Kidney (tissue), 22 donors: ENCODE measurements at places on chromosomes 6 and 20. TPM values are rescaled to one million over a fixed set of nuclear protein-coding genes. Genes with fewer than 3 reads are reported as not detected.

- no peak for DNase-seq
These were observed 871.6 kb upstream of the GJE1 start for GRCh38 chr6:141261016-141261671.

DNA sequence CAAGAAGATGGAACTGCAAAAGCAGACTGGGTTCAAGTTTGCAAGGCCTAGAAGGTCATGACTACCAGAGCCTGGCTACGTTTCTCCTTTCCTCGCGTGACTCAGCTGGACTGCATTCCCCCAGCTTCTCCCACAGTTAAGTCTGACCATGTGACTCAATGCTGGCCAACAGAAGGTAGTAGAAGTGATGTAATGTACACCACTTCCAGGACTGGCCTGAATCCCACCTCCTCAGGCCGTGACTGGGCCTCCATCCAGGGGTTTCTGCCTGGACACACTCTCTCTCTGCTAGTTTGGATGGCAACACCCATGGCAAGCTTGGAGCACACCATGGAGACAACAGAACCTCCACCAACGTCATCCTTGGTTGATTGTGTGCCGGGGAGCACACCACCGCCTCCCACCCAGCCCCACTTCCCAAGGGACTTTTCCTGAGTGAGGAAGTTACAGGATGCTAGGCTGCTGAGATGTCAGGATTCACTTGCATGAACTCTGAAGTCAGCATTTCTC lies 112.0 kb upstream of the CDYL start:
- no peak for DNase-seq

DNA sequence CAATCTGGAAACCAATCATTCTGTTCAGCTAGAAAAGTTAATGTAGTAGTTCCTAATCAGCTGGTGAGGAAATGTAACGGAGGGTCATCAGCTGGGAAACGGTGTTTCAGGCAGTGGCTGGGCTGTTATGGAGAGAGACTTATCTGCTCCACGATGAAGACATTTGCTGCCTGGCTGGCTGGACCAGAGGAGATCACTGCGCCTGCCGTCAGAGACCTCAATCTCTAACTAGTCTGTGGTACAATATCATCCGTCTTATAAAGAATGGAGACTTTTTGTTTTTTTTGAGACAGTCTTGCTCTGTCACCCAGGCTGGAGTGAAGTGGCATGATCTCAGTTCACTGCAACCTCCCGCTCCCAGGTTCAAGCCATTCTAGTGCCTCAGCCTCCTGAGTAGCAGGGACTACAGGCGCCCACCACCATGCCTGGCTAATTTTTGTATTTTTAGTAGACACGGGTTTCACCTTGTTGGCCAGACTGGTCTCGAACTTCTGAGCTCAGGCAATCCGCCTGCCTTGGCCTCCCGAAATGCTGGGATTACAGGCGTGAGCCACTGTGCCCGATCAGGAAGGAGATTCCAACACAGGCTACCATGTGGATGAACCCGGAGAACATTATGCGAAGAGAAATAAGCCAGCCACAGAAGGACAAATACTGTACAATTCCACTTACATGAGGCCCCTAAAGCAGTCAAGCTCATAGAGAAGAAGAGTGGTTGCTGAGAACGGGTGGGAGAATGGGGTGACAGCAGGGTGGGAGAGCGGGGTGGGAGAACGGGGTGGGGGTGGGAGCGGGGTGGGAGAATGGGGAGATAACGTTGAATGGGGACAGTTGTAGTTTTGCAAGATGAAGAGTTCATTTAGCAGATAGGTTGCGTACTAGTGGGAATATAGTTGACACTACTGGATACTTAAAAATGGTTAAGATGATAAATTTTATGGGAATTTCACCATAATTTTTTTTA lies 115.1 kb downstream of the SULF2 start:
- DNase-seq = no peak

- peak; percentile 95 for DNase-seq
These were observed at the start of gene TCFL5 for GRCh38 chr20:62861726-62862336. Gene TCFL5 (minus strand): TSS chr20:62861822. CDS start chr20:62861670, 152 bp downstream.

DNA sequence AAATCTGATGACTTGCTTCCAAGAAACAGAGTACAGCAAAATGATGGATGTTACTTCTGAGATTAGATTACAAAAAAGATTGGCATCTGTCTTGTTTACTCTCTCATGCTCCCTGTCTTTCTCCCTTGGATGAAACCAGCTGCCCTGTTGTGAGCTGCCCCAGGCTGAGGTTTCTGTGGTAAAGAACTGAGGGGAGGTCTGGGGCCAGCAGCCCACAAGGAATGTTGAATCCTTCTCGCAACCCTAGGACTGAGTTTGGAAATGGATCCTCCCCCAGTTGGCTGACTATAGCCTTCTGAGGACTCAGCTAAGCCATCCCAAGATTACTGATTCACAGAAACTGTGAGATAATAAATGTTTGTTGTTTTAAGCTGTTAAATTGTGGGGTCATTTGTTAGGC lies 5.6 kb upstream of the HECA start:
- no peak for DNase-seq

- DNase-seq = no peak
These were observed 3.5 kb upstream of the SYNJ2 start for GRCh38 chr6:157978021-157978783.

DNA sequence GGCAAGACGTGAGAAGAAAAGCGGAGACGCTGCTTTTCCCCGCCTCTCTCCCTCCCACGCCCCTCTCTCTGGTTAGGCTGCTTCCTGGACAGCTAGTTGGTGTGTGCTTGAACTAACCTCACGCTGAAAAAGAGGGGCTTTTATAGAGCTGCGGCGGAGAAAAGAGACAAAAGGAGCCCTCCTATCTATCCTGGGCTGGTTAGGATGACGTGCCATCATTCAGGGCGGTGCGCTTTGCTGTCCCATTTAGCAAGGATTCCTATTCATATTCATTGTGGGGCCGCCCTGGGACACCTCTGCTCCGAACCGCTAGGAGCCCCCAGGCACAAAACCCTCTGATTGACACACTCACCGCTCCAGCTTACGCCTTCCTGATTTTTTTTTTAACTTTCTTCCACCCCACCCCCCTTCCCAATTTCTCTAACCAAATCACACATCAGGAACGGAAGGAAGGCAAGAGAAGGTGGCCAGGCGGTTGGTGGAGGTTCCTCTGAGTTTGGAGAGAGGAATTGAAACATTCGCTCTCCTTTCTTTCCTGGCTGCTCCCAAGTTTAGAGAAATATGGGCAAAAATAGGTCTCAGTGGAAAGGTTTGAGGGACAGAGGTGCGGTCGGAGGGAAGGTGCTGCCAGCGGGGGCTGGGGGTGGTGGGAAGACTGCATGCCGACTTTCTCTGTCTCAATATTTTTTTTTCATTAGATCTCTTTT lies at the start of gene OLIG3:
Gene OLIG3 (minus strand): TSS at position 114 of the 707 bp plus-strand sequence. CDS start 224 bp downstream, outside the sequence.
- no peak for DNase-seq

- DNase-seq = peak; percentile 72
These were observed 63.9 kb downstream of the CD164 start for GRCh38 chr6:109318328-109318876.

The C20orf141 gene
- not detected for total RNA-seq

The PLEKHG1 gene
- 58.7 TPM for total RNA-seq

The ADGRB3 gene
- 2.2 TPM for total RNA-seq

The CCN5 gene
- 3.1 TPM for total RNA-seq

The ECT2L gene
- 0.13 TPM for total RNA-seq

The SLC22A7 gene
- 2.0 TPM for total RNA-seq

The PRSS16 gene
- 11.2 TPM for total RNA-seq
